Activated B cell treated with CpG ODN at 0.5 μM for 24 hours (primary cell): ENCODE measurements at places on chromosomes 1 and 21. TPM values are rescaled to one million over a fixed set of nuclear protein-coding genes. Genes with fewer than 3 reads are reported as not detected.

DNA sequence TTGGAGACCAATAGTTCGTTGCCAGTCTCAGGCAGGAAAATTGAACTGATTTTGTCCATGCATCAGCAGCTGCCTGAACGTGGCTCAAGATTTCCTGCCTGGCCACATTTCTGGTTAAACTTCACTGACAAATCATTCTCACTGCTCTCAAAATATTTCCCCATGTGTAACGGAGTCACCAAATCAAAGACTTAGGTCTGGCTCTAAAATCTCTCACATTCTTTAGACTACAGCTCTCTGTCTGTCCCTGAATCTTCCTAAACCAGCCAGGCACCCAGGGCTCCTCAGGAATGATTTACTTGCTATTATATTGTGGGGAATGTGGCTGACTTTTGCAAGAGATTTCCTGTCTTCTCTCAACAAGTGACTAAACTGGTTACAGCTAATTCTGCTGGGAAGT is 49.2 kb upstream of the GJA8 start:
- DNase-seq: no peak

GRCh38 chr1:226017070-226017469 is 17.9 kb upstream of the SDE2 start:
- no peak for DNase-seq

GRCh38 chr1:214369364-214369763 is 88.4 kb downstream of the SMYD2 start:
- no peak for DNase-seq

GRCh38 chr1:147214842-147215539 is 10.1 kb downstream of the FMO5 start:
- DNase-seq: no peak

GRCh38 chr1:65253800-65254319 is 55.5 kb upstream of the DNAJC6 start:
- DNase-seq: no peak

- no peak for DNase-seq
Measured at GRCh38 chr1:200588698-200589097, 31.9 kb downstream of the KIF14 start.

- no peak for DNase-seq
Measured at GRCh38 chr1:27752360-27752759, 20.7 kb upstream of the STX12 start.

DNA sequence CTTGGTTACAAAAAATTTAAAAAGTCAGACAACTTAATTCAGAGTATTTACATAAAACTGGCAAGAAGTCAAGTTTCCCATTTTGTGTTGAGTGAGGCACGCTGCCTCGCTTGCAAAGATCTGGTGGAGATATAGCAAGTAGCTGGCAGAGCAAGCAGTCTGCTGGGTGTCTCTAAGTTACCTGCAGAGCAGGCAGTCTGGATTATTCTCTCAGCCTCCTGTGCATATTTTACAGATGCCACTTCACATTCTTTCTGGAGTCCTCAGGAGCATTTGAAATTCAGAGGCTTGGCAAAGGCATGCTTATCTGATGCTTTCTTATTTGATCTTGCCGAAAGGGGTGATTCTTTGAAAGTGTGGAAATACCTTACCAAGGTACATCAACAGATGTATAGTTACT is 640.4 kb upstream of the ADGRL4 start:
- no peak for DNase-seq

DNA sequence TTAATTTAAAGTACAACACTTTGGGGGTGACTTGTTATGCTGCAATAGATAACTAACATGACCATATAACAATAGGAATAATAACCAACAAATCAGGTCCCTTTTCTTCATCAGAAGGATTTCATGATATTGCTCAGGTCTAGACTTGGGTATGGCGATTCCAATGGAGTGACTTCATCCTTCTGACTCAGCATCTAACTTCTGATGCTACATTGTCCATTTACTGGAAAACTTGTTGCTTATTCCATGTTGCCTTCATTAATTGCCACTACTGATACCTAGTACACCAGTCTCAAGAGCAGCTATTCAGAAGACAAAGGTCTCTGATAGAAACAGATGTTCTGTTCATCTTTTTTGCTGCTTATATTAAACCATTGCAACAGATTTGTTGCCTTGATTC is 324.3 kb downstream of the TGFB2 start:
- DNase-seq: no peak

DNA sequence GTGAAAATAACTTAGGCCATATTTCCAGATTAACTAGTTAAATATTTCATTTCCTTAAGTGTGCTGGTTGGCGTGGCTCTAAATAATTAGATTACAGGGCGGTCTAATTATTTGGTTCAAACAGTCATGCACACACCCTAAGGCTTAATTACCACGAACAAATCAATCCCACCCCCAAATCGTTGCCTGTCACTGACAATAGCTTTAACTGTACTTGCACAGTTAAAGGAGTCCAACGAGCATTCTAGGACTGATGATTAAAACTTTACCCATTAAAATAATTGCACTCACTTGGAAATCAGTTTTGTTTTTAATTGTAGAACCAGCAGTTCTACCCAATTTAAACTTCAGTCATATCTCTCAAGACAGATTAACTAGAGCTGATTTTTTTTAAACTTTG is 1.5 kb upstream of the POU2F1 start:
- DNase-seq: no peak

- no peak for DNase-seq
Measured at GRCh38 chr21:15743593-15743992, 13.8 kb downstream of the USP25 start.

DNA sequence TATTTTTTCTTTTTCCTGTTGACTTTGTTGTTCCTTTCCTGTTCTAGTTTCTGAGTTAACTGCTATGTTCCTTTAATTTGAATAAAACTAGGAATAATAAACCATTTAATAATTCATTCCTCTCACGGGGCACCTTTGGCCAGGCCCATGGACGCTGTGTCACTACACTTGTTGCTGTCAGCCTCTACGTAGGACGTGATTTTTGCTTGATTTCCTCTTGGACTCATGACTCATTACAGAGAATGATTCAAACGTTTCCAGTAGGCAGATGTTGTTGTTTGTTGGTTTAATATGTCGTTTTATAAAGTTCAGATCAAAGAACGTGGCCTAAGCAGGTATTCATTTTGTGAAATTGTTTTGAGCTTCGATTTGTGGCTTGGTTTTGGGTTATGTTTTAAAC is 9.1 kb upstream of the SLC19A1 start:
- DNase-seq: no peak

DNA sequence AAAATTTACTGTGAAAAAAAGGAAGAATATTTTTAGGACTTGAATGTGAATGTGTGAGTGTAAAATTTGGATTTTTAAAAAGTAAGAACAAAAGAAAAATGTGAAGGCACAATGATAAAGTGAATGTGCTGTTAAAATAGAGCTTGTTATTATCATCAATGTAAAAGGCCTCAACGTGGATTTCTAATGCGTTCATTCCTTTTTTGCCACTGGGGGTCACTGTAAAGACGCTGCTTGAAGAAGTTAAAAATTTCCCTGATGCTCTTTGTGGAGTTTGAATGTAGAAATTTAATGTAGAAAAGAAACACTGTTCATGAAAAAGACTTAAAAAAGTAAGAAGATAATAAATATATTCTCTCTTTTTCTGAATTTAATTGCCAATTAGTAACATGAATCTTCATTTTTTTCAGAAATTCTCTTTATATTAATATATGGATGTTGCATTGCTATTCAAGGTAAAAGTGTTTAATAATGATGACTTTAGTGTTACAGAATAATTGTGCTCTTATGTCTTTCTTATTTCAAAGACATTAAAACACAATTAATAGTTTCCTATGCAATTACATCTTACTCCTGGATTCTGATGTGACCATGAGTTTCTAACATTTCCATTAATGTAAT is 161.5 kb downstream of the DNM3 start:
- no peak for DNase-seq

- no peak for DNase-seq
Measured at GRCh38 chr1:21048462-21048861, 128.2 kb downstream of the EIF4G3 start.

- DNase-seq: no peak
Measured at GRCh38 chr21:39971956-39972355, 104.7 kb downstream of the PCP4 start.

DNA sequence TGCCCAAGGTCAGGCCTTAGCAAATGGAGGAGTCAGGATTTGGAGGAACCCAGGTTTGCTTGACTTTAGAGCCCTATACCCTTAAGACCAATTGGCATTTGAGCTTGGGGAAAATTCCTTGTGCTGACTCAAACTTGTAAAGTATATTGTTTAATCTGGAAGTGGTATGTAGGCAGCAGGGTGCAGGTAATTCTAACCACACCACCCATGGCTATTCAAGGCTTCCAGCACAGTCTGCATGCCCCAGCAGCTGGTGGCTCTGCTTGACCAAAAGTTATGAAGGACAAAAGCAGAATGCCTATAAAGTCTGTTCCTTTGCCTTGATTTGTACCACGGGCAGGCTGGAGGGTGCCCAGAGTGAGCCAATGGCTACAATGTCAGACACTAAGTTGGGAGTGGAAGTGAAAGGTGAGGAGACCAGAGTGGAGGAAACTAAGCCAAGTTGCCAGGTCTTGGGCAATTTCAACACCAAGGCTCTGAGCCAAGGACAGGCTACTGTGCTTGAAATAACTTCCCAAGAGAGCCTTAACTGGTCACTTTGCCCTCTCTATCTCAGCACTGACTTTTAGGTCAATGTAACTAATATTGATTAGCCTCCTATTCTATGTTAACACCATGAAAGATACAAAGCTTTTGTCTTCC is 4.7 kb upstream of the G0S2 start:
- DNase-seq: no peak

- DNase-seq: no peak
Measured at GRCh38 chr21:29656504-29657239, 283.1 kb downstream of the GRIK1 start.

GRCh38 chr1:36253161-36253862 is 29.1 kb downstream of the THRAP3 start:
- no peak for DNase-seq

- no peak for DNase-seq
Measured at GRCh38 chr1:92276082-92276481, 22.7 kb downstream of the GLMN start.

Gene RNU1-4
- total RNA-seq: 3,526 and 4,195 TPM in 2 replicates

Gene ADORA1
- total RNA-seq: not detected in 2 replicates

Gene FYB2
- not detected in 2 replicates for total RNA-seq

Gene OMA1
- 47.8 and 48.7 TPM in 2 replicates for total RNA-seq

Gene SH3D21
- 9.9 and 11.5 TPM in 2 replicates for total RNA-seq

Gene BEND5
- total RNA-seq: 14.5 and 17.9 TPM in 2 replicates

Gene LORICRIN
- total RNA-seq: 0.59 and 0.80 TPM in 2 replicates

Gene BGLAP
- 2.7 and 3.3 TPM in 2 replicates for total RNA-seq

Gene FAM229A
- 7.6 and 11.7 TPM in 2 replicates for total RNA-seq

Gene ZFP69B
- 8.9 and 10.4 TPM in 2 replicates for total RNA-seq

Gene KIAA0040
- 55.5 and 57.2 TPM in 2 replicates for total RNA-seq
